ENCODE measurements at places on chromosomes 7 and 10.

DNA sequence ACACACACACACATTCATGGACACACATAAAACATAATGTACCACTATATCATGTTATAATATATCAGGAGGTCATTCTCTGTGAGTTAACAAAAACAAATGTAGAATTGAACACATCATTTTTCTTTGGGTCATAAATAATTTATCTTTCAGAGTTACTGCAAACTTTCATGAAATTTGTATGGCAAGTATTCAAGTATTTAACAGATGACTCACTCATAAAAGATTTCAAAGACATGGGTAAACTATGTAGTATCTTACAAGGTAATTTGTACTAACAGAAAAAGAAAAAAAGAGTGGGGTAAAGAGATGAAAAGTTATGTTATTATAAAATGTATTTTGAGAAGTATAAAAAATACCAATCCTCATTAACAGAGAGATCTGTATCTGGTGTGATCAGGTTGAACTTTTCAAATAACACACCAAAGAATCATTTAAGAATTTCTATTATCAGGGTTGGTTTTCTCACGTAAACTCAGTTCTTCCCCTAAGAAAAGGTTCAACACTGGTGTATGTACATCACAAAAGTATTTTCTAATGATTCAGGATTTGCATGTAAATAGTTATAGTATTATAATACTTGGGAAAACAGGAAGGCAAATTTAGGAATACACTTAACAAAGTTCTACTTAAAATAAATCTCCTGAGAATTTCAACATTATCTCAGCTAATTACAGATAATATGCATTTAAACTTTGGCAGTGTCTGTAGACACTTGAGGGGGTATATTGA, 933.1 kb upstream of the LRRN3 start:
- no peak for DNase-seq

GRCh38 chr10:84088626-84089025, 50.7 kb upstream of the GHITM start:
- no peak for DNase-seq

DNA sequence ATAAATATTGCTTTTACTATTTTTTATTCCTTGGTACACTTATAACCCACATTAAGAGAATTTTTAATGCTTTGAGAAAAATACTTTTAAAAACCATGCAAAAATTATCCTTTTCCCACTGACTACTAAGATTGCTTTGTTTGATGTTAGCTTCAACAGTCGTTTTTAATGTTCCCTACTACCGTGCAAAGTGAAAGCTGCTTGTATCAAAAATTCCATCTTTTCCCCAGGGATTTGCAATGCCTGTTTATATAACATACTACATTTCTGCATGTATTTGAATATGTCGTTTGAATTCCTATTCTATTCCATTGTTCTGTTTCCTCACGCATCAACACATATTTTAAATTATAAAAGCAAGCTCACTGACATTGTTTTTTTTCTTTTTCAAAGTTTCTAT, 54.4 kb downstream of the TFPI2 start:
- no peak for DNase-seq

- no peak for DNase-seq
Observed at GRCh38 chr7:128037081-128037480, 5.8 kb upstream of the LRRC4 start.

GRCh38 chr7:29592866-29593265, 29.2 kb downstream of the PRR15 start:
- no peak for DNase-seq

GRCh38 chr10:5457741-5458140, 41.6 kb downstream of the CALML5 start:
- DNase-seq = no peak

GRCh38 chr7:89728481-89728880, 425.8 kb upstream of the STEAP1 start:
- no peak for DNase-seq

- no peak for DNase-seq
Observed at GRCh38 chr7:114530057-114530611, 115.5 kb downstream of the FOXP2 start.

GRCh38 chr10:31864834-31865518, 63.7 kb downstream of the ARHGAP12 start:
- DNase-seq = no peak

- DNase-seq = no peak
Observed at GRCh38 chr10:72841487-72841886, 52.1 kb upstream of the OIT3 start.

GRCh38 chr7:143018931-143019330, 8.0 kb downstream of the OR9A2 start:
- DNase-seq = no peak

DNA sequence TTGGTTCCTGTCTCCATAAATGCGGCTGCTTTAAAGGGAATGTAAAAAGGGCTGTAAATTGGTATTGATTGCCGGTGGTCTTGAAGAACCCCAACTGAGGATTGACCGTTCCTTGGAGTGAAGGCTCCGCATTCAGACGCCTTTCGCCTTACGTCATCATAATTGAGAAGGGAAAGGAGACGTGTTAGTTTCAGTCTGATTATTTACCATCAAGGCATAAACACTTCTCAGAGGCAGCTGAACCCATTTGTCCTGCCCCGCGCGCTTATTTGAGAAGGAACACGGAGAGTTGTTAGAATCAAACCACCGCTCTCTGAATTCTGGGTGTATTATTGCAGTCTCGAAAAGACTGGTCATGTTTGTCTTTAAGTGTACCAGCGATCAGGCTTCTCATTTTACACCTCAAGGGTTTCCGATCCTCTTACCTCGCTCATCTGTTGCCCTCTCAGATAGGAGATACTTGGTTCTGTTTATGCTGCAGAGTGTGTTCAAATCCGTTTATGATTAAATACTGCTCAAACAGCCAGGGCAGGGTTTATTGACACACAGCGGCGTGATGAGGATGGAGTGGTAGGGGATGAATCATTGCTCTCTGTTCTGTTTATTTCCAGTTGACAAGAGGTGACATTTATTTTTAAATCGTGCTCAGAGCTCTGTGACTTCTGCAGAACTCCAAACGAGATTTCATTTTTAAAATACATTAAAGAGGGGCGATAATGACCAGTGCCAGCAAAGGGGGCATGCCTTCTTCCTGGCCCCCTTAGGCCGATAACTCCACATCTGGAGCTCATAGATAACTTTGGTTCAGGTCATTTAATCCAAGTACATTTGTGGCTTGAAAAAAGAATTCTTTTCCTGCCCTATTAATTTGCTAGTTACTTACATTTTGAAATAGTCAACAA, 30.4 kb downstream of the FOXK1 start:
- DNase-seq = no peak

DNA sequence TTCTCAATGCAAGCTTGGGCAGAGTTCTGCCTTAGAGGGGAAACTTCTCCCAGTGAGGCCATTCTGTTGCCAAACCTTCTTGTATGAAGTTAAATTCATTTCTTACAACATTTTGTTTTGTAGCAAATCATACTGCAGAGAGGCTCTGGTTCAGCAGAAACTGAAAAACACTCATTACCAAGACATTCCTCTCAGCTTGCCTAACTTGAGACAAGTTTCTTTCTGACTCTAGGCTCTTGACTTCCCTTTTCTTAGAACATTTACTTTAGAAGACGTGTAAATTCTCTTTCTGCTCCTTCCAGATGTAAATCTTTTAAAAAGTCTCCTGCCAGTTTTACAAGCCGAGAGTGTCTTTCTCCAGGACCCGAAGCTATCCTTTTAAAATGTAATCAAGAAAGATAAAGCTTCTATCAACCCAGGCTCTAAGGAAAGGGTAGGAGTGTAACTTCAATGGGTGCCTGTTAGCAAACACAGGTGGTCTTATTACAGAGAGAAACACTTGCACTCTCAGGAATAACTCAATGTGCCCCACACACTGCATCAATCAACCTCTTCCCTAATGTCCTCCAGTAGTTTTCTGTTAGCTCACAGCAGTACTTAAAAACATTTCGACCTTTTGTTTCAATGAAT, 80.5 kb upstream of the TAS2R16 start:
- DNase-seq = no peak

- DNase-seq = no peak
Observed at GRCh38 chr7:132417103-132417906, 159.0 kb downstream of the PLXNA4 start.

GRCh38 chr7:79652619-79653018, 199.2 kb upstream of the MAGI2 start:
- no peak for DNase-seq

DNA sequence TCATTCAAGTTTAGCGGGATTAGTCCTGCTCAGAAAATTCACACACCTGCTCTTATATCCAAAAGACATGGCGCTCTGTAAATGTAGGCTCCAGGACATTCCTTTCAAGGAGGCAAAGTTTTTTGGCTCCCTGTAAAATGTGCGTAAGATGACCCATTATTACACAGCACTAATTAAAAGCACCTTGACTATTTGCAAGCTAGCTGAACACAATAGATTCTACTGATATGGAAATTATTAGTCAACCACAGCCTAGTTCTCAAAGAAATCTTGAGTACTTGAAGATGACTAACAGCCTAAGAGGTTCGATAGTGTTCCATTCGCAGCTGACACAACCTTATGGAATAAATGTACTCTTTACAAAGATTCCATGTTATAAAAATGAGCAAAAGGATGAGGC, 175.2 kb downstream of the BMPER start:
- DNase-seq = no peak

DNA sequence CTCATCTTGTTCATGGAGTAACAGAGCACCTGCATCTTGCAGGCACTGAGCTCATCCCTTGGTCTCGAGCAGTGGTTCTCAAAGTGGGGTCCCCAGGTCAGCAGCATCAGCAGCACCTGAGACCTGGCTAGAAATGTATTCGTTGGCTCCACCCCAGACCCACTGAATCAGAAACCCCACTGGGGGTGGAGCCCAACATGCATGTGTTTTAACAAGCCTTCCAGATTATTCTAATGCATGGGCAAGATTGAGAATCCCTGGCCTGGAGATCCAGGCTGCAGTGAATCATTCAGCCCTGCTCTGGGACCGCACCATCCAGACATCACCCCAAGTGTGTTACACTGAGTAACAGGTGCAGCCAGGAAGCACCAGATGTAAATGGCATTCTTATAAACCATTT, 85.1 kb upstream of the PPIF start:
- DNase-seq = no peak

DNA sequence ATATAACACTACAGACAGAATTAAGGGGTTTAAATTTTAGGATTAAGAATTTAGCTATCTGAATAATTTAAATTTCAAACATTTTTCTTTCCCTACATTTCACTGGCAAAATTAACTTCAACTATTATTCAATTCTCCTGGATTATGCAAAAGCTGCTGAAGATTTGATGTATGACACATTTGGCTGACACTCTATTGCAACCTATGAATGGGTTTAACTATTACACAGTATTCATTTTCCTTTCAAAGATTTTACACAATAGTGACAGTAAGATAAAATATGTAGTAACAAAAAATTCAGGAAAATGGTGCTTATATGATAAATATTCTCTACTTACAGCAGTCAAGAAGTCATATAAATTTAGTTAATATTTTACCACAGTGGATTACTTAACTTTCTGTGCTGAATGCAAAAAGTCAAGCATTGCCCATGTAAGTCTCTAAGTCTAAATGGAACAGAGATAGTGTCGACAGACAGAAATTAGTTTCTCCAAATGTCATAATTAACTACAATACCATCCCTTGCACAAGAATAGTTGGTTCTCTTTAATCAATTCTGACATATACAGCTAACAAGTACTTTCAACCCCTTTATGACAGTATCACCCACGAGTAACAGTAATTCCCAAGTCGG, 194.1 kb upstream of the FRMD4A start:
- DNase-seq = no peak

DNA sequence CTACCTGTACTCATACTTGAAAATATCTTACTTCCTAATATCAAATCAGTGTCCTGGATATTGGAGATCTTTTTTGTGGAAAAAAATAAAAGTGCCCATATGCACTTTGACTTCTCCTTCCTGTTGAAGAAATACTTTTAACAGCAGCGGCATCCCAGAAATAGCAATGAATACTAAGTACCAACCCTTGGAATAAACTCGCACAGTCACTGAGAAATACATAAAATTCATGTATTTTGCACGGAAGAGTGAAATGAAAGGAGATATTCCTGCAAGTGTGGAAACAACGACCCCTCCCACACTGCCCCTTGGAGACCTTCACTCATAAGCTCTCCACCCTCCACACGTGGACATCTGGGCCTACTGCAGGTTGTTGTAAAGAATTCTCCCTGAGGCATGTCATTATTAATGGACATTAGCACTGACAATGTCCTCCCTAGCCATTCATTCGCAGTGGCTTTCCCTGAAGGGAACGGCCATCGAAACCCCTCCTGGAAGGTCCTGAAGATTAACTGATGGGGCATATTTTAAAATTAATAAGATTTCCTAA, 407.6 kb upstream of the PFKP start:
- DNase-seq = no peak

DNA sequence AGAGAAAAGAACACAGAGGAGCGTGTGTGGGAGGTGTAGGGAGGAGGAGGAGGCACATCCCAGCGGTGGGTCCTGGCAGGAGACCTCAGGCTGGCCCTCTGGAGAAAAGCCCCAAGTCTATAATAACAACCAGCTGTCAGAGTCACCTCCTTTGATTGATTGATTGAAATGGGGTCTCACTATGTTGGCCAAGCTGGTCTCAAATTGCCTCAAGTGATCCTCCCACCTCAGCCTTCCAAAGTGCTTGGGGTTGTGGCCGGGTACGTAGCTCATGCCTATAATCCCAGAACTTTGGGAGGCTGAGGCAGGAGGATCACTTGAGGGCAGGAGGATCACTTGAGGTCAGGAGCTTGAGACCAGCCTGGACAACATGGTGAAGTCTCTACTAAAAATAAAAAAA, 103.0 kb upstream of the ANLN start:
- DNase-seq = no peak

- DNase-seq = no peak
Observed at GRCh38 chr7:77752016-77752415, 46.2 kb downstream of the TMEM60 start.

DNA sequence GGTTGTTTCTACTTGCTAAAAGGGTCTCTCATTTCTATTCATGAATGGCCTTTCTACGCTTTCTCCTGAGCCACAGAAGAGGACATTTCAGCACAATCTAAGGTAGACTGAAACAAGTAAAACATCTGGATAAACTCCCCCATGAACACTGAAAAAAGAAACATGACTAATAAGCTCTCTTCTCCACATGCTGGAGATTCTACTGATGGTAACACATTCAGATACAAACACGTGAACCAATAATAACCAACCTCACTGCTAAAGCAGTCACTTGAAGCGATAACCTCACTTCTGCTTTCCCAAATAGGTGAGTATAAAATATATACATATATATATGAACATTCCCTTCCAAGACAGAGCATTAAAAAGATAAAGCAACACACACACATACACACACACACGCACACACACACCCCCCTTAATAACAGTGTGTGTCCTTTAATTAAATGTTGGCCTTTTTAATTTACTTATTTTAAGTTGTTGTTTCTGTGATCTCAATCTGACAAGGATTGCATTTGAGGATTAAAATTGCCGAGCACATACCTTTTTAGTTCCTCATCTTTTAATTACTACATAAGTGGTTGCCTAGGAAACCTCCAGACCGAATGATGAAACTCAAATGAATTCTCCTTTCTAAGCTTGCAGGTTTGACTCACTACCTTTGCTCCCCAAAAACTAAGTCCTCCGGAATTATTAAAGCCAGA, 292.4 kb upstream of the KLF14 start:
- DNase-seq = no peak

Data from central memory CD8-positive, alpha-beta T cell (primary cell).